Transverse colon (tissue), 4 donors: ENCODE measurements at places on chromosomes 3 and 15. TPM values are rescaled to one million over a fixed set of nuclear protein-coding genes. Genes with fewer than 3 reads are reported as not detected.

The TNFSF10 gene
- total RNA-seq: 135 TPM

The HRG gene
- total RNA-seq: not detected

The HHATL gene
- total RNA-seq: not detected

The SNTN gene
- not detected for total RNA-seq

The CD200R1 gene
- total RNA-seq: 1.1 TPM

The PPP2R3A gene
- 73.4 TPM for total RNA-seq

The TGM4 gene
- not detected for total RNA-seq
